ENCODE measurements at places on chromosomes 5 and 9. TPM values are rescaled to one million over a fixed set of nuclear protein-coding genes. Genes with fewer than 3 reads are reported as not detected.

Gene FOXI1
- polyA plus RNA-seq, result 0.26 TPM

Gene BTNL9
- 8.9 TPM for polyA plus RNA-seq

Gene SLC4A9
- polyA plus RNA-seq, result 1.2 TPM

Gene ADAMTS2
- polyA plus RNA-seq, result 10.9 TPM

Gene DOLK
- polyA plus RNA-seq, result 36.9 TPM

Gene CACFD1
- 34.7 TPM for polyA plus RNA-seq

DNA sequence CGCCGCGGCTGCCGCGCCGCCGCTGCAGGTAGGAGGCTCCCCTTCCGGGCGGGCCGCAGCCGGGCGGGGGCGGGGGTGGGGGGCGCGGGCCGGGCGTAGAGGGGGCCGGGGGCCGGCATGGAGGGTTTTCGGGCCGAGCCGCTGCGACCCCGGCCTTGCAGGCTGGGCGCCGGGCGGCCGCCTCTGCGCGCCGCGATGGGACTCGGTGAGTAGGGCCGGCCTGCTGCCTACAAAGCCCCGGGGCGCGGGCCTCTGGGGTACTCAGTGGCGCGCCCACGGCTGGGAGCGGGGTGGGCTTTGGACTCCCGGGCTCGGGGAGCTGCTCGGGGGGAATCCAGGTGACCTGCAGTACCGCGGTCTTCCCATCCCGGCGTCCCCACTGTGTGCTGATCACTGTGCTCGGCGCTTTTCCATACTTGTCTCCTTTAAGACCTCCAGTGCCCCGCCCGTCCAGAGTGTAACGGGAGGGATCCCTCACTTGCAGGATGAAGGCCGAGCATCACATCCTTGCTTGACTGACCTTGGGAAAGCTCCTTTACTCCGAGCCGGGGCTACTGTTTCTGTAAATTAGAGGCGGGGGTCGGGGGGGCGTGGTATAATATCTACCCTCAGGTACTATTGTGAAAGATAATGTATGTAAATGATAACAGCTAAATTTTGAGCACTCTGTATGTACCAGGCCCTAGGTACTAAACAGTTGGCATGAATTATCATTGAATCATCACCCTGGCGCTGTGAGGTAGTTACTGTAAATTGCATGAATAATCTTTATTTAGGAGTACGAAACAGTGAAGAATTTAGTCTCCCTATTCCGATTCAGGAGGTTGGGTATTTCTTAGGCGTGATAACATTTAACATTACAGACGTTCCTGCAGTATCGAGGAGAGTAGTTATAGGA lies 672 bp downstream of the MSANTD3 start:
- peak; percentile 70 for DNase-seq

- no peak for DNase-seq
Observed at GRCh38 chr9:20479419-20480155, 142.7 kb downstream of the MLLT3 start.

DNA sequence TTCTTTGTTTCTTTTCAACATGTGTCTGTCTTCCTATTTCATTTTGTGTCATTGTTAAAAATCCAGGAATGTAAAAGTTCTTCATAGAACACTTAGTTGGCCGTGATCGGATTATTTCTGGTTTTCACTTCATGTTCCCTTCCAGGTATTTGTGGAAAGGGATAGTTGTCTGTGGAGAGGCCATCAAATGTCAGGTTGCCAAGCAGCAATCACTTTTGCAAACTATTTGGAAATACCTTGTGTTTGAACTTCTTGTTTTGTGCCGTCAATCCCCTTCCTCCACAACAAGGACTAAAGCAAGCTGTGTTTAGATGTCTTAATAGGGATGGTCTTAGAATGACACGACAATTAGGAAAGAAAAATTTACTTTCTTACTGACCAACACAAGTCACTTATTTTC lies 116.9 kb upstream of the MPDZ start:
- DNase-seq, result no peak

DNA sequence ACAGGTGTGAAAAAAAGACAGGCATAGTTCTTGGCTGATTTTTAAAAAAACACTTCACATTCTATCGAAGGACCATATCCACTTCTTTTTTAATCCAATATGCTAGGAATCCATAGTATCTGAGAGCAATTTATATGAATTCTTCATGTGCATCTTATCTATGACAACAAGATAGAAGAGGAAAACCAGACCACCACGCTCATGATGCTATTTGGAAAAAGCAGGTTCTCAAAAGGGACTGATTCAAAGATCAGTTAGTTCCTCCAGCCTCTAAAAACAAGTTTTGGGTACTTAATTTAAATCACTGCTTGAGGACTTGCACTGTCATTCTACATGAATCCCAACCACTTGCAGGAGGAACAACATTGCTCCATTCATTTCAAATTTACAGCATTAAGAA lies 6.3 kb downstream of the MEF2C start:
- DNase-seq, result no peak

DNA sequence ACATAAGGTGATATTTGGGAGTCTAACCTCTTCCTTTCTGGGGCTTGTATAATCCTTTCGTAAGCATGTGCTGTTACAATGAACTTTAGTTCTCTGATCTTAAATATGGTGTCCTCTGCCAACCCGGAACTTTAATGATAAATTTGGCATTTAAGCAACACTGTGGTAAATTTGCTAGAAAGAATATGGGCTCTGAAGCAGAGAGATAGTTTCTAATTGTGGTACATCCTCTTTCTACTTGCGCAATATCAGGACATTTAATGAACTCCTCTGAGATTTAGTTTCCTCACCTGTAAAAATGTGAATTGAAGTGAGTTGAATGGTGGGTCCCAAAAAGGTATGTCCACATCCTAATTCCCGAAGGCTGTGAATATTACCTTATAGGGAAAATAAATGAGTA lies 364.7 kb downstream of the CAAP1 start:
- no peak for DNase-seq

- DNase-seq, result no peak
Observed at GRCh38 chr9:6877671-6878161, 119.9 kb downstream of the KDM4C start.

- DNase-seq, result no peak
Observed at GRCh38 chr9:68978066-68978465, 35.8 kb downstream of the PRKACG start.

DNA sequence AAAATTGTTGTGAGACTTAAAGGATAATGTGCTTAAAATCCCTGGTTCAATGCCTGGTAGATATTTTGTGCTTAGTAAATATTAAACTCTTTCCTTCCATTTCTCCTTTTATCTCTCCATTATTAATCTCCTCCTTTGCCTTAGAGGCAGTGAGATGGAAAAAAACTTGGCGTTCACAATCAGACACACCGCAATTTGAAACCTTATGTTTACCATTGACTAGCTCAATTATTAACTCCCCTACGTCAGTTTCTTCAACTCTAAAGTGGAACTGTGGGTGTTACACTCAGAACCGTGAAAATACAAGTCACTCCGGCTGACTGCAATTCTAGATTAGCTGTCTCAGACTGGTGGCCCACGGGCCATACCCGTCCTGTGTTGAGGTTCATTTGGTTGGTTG lies 327.2 kb downstream of the DEPDC1B start:
- DNase-seq, result no peak

- DNase-seq, result no peak
Observed at GRCh38 chr5:65753189-65753588, 31.2 kb downstream of the NLN start.

DNA sequence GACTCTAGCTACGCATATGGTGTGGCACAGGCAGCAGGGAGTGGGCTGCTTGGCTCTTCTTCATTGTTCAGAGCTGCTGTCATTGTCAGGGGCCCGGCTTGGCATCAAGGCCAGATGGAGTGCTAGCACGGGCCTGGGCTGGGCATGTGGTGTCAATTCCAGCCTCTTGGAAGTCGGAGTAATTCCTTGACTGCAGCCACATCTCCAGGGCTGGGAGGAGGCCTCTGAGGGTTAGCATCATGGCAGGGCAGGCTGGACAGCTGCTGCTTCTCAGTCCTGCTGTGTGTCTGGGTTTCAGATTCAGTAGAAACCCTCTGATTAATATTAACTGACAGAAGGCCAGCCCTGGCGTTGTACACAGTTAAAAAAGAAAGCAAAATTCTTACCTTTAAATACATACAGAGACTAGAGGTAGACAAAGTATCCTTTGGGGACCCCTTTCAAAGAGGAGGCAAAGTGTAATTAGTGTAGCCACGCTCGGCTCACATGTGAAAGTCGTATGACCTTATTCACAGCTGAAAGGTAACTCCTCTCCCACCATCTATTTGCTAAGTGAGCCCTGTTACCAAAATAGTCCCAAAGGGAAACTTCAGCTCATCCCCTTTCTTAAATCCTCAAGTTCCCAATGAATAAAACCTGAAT lies 126.4 kb downstream of the DOCK2 start:
- no peak for DNase-seq

All from testis (tissue), 5 donors.